ENCODE measurements at places on chromosomes 4 and X.

DNA sequence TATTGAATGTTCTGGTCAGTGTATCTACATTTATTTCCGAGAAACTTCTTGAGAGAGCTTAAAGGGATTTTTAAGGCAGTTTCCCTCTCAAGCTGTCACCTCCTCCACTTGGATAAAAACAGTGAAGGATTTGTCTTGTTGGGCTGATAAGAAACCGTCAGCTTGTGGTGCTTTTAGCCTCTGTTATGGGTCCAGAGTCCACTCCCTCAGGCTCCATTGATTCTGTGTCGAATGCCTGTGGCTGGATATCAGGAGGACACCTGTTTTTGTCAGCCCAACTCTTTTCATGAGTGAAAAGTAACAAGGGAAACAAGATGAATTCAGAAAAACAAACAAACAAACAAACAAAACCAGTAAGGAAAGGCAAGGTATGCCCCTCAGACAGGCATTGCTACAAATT lies 12.4 kb downstream of the CLCN4 start:
- DNase-seq, result no peak

GRCh38 chrX:47059142-47059874 lies 18.9 kb upstream of the RGN start:
- no peak for DNase-seq

GRCh38 chrX:6614506-6614905 lies 79.6 kb upstream of the VCX3A start:
- DNase-seq, result no peak

GRCh38 chr4:185305979-185306442 lies 89.7 kb downstream of the LRP2BP start:
- peak; percentile 93 for DNase-seq

DNA sequence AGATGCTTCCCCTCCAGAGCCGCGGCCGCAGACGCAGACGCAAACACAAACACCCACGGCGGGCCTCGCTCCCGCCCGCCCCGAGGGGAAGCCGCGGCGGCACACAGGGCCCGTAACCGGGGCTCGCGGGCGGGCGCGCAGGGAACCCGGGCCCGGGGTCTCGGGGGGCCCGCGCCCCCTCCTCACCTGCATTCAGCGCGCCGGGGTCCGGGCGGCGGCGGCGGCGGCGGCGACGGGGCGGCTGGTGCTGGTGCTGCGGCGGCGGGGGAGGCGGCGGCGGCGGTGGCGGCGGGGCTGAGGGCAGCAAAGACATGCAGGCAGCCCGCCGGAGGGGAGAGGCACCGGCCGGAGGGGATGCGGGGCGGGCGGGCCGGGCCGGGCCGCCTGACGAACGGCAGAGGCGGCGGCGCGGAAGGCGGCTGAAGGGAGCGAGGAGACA lies 255 bp upstream of the CNOT6L start:
- DNase-seq, result no peak

DNA sequence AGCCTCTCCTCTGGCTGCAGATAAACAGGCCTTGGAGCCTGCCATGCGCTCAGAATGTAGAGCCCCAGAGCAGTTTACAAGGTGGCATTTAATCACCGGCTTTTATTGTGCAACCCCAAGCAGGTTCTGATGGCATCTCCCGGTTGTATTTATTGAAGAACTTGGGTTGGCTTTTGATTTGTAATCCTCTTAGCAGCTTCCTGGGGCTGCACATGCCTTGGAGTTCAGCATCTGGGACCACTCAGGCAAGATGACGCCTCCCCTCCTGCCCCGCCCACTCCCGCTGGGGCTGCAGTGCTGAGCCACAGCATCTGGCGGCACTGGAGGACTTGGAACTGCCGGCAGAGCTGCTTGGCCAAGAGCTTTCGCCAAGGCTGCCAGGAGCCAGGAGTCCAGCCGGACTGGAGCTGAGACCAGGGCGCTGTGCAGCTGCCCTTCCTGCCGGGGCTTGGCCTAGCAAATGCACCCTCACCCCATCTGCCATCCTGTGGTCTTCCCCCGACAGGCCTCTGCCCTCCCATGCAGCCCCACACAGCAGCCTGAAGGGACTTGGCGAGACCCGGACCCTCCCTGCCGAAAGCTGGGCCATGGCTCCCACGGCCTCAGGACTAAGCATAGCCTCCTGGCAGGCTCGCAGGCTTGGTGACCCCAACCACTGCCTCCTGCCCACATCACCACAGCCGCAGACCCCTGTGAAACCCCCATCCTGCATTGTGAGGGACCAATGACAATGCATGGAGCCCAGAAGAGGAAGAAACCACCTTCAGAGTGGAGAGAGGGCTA lies 5.4 kb downstream of the HTRA3 start:
- peak; percentile 36 for DNase-seq

GRCh38 chrX:143455046-143455445 lies 62.2 kb downstream of the SPANXN3 start:
- no peak for DNase-seq

All from AG04449 (cell line).